ENCODE measurements at places on chromosomes 12 and 14.

DNA sequence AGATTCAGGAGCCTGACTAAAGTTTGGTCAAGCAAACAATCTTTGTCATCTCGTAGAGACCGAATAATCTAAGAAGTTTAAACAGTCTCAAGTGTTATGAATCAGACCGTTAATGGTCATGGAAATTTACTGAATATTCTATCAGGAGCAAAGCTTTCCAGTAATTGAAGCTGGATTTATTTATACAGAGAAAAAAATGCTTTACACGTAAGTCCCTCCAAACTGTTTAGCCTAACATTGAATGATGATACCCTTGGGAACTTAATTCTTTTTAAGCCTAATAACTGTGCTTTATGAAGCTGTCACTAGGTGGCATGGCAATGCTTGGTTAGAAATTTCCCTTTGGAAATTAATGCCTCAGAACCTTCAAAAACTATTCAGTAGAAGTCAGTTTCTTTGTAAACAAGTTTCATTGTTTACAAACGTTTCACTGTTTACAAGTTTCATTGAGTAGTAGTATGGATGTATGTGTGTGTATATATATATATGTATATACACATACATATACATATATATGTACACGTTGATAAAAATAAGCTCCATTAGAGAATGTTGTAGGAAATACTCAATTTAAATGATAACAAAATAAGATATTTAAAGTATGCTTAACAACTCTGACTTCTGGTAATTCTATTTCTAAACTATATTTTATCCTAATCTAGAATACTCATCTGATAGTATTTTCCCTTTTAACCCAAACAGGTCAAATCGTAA is 32.1 kb downstream of the DEPDC4 start:
- DNase-seq, result peak; percentile 56

DNA sequence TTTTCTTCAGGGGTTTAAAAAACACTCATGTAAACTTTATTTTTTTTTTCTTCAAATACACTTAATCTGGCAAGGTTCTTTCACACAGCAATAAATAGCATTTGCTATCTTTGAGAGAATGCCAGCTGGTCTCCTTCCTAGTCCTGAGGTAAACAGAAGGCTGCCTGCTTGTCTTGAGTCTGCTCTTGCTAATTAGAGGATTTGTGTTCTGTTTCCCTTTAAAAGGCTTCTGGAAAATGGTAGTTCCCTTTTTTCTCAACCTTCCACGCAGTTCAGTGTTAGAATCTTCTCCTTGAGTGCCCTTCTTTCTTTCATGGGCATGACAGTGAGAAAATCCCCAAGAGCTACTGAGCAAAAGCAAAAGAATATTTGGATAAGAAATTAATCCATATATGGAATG is 92.3 kb upstream of the DCN start:
- DNase-seq, result peak; percentile 5

- DNase-seq, result no peak
These were observed 4.2 kb downstream of the DDX51 start for GRCh38 chr12:132139912-132140311.

GRCh38 chr12:122894193-122895121 is 1.5 kb downstream of the VPS37B start:
- peak; percentile 65 for DNase-seq

GRCh38 chr12:93167841-93168492 is 209.8 kb upstream of the NUDT4 start:
- DNase-seq, result no peak

DNA sequence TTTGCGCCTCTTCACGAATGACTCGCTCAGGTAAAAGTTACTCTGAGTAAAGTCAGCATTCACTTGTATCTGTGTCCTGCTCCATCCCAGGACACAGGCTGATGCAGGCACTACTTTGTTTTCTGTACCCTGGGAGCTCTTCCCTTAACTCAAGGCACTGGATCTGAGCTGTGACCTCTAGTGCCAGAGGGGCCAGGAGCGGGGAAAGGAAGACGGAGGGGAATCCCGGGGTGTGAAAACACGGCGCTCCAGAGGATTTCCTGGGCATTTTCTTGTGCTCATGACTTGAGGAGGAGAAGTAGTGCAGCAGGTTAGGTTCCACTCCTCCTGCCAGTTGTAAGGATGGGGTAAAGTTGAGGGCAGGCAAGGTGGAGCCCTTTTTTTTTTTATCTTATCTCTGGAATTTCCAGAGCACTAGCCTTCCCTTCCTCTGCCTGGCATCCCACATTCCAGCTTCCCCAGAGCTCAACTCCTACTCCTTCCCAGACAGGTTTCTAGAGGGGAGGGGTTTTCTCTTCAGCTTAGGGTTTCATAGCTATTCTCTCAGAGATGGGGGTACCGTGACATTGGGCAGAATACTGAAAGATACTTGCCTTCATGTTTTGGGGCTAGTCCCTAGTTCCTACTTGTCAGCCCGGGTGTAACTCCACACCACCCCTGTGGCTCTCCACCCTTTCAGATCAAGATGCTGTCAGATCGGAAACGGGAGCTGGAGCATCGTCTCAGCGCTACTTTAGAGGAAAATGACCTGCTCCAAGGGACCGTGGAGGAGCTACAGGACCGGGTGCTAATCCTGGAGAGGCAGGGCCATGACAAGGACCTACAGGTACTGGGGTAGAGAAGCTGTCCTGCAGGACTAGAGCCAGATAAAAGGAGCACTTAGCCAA is 52.3 kb downstream of the RAB35 start:
- DNase-seq, result no peak
